ENCODE measurements at places on chromosomes 1 and 21. TPM values are rescaled to one million over a fixed set of nuclear protein-coding genes. Genes with fewer than 3 reads are reported as not detected.

DNA sequence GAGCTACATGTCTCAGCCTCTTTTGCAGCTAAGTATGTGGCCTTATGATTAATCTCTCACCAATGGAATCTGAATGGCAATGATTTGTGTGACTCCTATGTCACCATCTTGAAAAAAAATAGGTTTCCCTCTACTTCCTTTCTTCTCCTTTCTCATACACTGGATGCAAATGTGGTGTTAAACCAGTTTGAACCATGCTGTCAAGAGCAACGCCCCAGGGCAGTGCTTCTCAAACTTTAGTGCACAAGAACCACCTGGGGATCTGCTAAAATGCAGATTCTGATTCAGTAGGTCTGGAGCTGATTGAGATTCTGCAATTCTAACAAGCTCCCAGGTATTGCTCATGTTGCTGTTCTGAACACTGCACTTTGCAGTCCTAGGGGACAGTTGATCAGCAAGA lies 44.7 kb upstream of the ZNF644 start:
- DNase-seq: no peak

CLDN14 gene
- not detected for polyA plus RNA-seq

DNA sequence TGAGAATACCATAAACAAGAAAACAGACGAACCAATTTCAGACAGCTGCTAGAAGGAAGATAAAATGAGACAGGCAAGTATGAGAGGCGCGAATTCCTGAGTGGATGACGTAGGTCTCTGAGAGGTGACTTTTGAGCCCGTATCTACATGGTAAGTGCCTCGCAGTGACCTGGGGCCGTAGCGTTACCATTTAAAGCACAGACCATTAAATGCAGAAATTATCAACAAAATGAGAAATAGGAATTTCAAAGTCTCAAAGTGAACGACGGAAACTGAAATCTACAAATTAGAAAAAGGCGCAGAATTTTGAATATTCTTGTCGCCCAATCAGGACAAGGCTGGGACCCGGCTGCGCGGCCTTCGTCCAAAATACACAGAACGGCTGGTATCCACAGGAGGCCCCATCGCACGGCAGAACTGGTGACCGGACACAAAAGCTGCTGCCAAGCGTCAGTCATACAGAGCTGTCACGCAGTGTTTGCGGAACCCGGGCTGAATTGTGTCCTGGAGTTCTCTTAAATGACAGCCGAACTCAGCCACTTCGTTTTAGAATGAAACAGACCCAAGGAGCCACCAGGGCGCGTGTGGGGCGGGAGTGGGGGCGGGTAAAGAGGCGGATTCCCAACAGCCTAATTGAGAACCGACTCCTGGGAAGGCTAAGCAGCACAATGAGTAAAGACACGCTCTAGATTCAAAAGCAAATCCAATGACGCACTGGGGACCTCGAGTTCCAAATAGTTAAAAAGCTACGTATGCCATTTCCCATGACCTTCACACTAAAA lies 13.8 kb upstream of the BOLA1 start:
- peak; percentile 89 for DNase-seq

BCL2L15 gene
- not detected for polyA plus RNA-seq

- DNase-seq: no peak
Measured at GRCh38 chr1:184005506-184005905, 32.0 kb downstream of the COLGALT2 start.

DNA sequence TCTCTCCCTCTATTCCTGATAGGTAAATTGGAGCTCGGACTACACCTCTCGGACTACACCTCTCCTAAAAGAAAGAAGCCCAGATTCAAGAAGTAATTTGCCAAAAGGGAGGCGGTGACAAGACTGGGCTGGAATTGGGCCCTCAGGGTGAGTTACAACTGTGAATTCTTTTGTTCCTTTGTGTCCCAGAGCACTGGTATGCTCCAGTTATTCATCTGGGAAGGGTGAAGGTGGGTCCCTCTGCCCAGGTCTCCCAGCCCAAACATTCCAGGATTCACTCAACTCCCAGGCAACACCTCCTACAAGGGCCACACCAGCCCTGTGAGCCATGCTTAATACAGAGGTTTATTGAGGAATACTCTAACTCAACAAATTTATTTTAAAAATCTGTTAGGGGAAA lies 69.2 kb downstream of the LMX1A start:
- DNase-seq: no peak

GRCh38 chr1:23394684-23395083 lies 25.0 kb upstream of the ZNF436 start:
- no peak for DNase-seq

- no peak for DNase-seq
Measured at GRCh38 chr21:42349420-42350317, 1.1 kb downstream of the TFF2 start.

GRCh38 chr1:26081267-26082019 lies 14.0 kb upstream of the TRIM63 start:
- DNase-seq: no peak

GRCh38 chr1:37605806-37606474 lies 10.2 kb upstream of the GNL2 start:
- no peak for DNase-seq

GRCh38 chr1:200972985-200973742 lies 50.4 kb downstream of the KIF21B start:
- no peak for DNase-seq

Measured in CD14-positive monocyte (primary cell).